AG09319 (cell line): ENCODE measurements at places on chromosomes 2 and 18.

GRCh38 chr18:28952339-28952738 is 775.4 kb upstream of the CDH2 start:
- no peak for DNase-seq

DNA sequence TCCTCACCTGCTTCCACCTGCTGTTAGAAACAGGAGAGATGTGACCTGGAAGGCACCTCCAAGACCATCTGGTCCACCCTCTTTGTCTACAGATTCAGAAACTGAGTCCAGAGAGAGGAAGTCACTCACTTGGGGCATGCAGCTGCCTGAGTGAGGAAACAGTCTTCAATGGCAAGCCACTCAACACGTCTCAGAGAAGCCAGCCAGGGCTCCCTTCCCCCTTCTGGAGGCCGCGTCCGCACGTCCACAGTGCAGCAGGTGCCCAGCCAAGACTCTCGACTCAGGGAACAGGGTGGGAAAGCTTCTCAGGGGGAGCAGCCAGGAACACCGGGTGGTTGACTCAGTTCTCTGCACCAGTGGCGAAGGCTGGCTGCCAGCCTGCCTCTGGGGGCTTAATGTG is 201.7 kb downstream of the BCL11A start:
- DNase-seq = no peak

DNA sequence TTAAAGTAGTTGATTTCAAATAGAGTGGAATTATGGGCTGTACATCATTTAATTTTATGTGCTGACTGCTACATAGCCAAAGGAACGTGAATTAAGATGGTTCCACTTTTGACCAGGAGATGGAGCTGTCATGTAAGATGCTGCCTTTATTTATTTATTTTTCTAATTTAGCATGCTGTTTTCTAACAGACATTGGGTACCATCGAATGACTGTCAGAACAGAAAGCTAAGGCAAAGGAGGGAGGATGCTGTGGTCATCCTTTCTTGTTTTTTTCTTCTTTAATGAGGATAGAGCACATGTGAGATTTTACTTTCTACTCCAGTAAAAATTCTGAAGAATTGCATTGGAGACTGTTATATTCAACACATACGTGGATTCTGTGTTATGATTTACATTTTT is at the start of gene SCN2A:
SCN2A (plus strand) TSS at position 185 of the 400 bp plus-strand sequence. CDS start 56,410 bp downstream, outside the sequence.
- peak; percentile 8 for DNase-seq

DNA sequence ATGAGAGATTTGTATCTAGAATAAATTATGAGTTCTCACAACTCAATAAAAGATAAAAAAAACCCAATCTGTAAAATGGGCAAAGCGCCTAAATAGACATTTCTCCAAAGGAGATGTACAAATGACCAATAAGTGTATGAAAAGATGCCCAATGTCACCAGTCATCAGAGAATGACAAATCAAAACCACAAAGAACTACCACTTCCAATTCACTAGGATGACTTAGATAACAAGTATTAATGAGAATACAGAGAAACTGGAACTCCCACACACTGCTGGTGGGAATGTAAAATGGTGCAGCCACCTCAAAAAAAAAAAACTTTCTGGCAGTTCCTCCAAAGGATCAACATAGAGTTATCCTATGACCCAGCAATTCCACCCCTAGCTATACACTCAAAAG is 17.4 kb upstream of the COL6A3 start:
- DNase-seq = no peak

GRCh38 chr2:232448304-232448690 is 7.7 kb upstream of the ALPI start:
- DNase-seq = no peak

DNA sequence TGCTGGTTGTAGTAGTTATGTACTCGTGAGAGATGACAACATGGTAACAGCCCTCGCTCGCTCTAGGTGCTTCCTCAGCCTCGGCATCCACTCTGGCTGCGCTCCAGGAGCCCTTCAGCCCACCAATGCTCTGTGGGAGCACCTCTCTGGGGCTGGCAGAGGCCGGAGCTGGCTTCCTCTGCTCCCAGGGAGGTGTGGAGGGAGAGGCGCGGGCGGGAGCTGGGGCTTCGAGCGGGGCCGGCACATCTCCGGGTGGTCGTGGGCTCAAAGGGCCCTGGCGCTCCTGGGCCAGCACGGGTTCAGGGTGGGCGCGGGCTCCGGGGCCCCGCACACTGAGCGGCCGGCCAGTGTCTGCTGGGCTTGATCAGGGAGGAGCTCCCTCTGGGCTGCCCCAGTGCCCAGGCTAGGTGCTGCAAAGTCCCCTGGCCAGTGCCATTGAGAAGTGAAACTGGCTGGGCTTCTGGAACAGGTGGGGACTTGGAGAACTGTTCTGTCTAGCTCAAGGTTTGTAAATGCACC is 1012.1 kb downstream of the CNTNAP5 start:
- DNase-seq = no peak

DNA sequence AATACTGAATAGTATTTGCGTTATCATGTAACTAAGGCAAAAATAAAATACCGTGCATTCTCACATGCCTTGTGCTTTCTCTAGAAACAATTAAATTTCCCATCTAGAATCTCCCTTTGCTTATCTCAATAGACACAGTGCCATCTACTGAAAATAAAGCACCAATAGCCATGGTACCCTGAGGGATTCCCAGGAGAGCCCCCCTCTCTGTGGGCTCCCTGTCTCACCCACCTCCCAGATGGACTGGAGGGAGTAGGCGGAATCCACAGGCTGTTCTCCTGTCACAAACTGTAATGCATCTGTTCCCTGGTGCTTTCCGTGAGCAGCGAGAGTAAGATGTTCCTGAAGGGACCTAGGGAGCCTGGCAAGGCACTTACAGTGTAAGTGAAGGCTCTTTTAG is 112.4 kb upstream of the UPP2 start:
- no peak for DNase-seq

- no peak for DNase-seq
Observed at GRCh38 chr2:236075802-236076201, 92.4 kb downstream of the GBX2 start.

GRCh38 chr2:16777123-16777870 is 111.7 kb upstream of the CYRIA start:
- no peak for DNase-seq
